ENCODE measurements at places on chromosomes 7 and 10. TPM values are rescaled to one million over a fixed set of nuclear protein-coding genes. Genes with fewer than 3 reads are reported as not detected.

The GIMAP8 gene
- not detected for total RNA-seq

The AKR1C8 gene
- not detected for total RNA-seq

The C10orf105 gene
- not detected for total RNA-seq

The GARIN1A gene
- total RNA-seq = 0.78 TPM

The PLPP4 gene
- 0.34 TPM for total RNA-seq

The ARHGEF35 gene
- total RNA-seq = 27.1 TPM

The STOX1 gene
- total RNA-seq = under 0.01 TPM

The NPFFR1 gene
- total RNA-seq = not detected

The RSPH10B gene
- total RNA-seq = not detected

The ACSM6 gene
- not detected for total RNA-seq

The PNLIPRP2 gene
- total RNA-seq = not detected

The SUFU gene
- total RNA-seq = 0.68 TPM

The JAZF1 gene
- 0.34 TPM for total RNA-seq
